ENCODE measurements at places on chromosomes 2 and 18. TPM values are rescaled to one million over a fixed set of nuclear protein-coding genes. Genes with fewer than 3 reads are reported as not detected.
A peak's percentile ranks its signal among the peaks of the same experiment; 100 is the strongest.

GRCh38 chr2:178283341-178283918 is 89.1 kb downstream of the OSBPL6 start:
- DNase-seq, result no peak

DNA sequence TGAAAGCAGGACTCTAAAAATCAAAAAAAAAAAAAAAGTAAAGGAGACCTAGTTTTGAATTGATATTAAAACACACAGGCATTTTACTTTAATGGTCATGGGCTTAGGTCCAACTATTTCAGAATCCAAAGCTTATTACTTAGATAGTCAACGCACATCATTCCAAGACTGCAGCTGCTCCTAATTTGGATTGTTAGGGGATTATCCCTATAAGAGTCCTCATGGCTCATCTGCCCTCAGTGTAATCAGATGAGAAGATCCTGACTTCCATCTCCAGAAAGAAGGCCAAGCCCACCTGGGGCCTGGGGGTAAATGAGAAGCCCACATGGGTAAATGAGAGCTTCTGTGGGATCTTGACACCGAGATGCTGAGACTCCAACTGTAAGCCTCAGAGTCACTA is 424.2 kb downstream of the NRXN1 start:
- peak; percentile 68 for DNase-seq

- DNase-seq, result no peak
Measured at GRCh38 chr2:226427538-226428307, 371.9 kb downstream of the IRS1 start.

- peak; percentile 12 for DNase-seq
Measured at GRCh38 chr2:135055182-135055786, 3.2 kb downstream of the RAB3GAP1 start.

DNA sequence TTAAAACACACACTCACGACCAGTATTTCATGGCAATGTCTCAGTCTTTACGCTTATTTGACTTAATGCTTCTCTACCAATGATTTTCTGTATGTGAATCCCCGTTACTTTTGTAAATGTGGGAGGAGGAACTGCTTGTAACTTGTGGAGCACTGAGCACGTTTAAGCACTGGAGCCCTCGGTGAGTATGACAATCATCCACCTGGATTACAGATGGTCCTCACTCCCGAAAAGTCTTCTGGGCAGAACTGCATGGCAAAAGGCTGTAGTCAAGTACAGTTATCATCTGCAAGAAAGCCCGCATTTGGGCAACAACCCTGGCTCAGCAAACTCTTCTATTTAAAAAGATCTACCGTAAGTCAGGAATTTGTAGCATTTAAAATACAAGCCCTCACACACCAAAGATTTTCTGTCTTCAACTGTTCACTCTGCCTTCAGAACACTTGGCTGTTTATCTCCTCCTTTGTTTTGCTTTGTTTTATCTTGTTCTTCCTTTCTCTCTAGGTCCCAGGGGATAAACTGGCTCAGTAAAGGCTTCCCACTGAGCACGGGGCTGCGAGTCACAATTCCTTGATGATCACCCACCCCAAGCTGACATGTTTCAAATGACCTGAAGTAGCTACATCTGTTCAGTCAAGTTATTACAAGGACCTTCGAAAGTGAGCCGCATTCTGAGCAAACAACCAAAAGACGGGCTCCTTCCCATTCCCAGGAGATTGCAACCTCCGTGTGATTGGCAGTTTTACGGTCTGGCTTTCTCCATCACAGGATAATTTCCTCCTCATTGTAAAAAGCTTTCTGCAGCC is 102.2 kb downstream of the DLGAP1 start:
- DNase-seq, result no peak

GRCh38 chr2:203383038-203383437 is 54.8 kb downstream of the ABI2 start:
- no peak for DNase-seq

- peak; percentile 79 for DNase-seq
Measured at GRCh38 chr2:94986392-94986963, 39.0 kb upstream of the MAL start.

DNA sequence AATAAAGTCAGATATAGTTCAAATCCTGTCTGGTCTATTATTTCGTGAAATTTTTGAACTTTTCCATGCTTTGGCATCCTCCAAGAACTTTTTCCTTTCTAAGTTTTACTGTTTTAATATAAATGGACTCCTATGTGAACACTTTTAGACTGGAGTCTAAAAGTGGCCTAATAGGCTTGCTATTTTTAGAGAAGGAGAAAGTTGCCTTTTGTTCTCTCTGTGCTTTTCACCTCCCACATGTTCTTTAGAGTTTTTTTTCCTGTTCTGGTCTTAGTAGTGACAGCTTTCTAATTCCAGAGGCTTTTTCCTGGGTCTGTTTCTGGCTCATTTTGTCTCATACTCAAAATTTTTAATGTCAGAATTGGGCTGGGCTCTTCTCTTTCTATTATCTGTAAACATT is 72.2 kb downstream of the ADAM23 start:
- DNase-seq, result no peak

DNA sequence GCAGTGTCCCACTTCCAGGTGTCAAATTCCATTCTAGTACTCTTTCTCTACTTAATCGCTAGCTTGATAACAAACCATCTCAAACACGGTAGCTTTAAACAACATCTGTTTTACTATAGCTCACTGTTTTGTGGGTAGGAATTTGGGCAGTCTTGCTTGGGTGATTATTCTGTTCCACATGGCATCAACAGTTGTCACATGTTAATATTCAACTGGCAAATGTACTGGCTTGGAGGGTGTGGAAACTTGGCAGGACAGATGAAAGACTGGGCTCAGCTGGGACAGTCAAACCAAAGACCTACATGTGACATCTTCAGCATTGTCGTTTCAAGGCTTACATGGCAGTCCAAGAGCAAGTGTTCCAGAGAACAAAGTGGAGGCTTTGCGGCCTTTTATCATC is 241.8 kb downstream of the PTH2R start:
- no peak for DNase-seq

GRCh38 chr2:43609290-43609918 is 13.6 kb upstream of the THADA start:
- DNase-seq, result peak; percentile 76

DNA sequence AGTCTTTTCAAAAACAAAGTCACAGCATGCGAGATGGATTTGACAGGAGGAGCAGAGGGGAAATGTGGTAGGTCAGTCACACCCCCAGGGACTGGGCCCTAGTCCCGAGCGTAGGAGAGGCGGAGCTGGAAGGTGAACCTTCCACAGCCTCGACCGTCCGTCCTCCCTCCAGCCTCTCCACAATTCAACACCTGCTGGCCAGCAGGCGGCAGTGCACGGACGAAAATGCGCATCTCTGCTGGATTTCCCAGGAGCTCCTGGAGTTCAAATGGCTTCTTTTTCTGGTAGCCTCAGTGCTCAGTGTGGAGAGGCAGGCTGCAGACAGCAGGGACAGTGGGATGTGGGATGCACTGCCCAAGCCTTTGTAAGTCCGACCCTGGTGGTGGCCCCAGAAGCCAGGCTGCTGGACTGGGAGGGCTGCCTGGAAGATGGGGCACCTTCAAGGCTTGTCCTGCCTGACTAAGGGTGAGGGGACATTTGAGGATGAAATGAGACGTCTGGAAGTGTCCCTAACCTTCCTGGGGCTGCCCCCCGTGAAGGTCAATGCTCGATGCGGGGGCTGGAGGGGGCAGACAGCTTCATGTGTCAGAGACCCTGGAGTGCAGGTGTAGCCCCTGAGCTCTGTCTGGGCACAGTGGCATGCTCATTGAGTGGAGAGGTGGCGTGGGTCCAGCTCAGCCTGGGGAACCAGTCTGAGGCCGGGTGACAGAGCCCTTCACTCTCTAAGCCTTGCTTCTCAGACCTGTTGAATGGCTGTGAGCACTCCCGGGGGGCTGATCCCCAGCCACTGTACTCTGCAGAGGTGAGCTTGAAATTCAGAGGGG is 189.5 kb downstream of the TFCP2L1 start:
- peak; percentile 72 for DNase-seq

GRCh38 chr2:74573747-74574562 is 19.4 kb downstream of the DOK1 start:
- DNase-seq, result peak; percentile 16

GRCh38 chr18:49365346-49365745 is 95.1 kb downstream of the DYM start:
- no peak for DNase-seq

DNA sequence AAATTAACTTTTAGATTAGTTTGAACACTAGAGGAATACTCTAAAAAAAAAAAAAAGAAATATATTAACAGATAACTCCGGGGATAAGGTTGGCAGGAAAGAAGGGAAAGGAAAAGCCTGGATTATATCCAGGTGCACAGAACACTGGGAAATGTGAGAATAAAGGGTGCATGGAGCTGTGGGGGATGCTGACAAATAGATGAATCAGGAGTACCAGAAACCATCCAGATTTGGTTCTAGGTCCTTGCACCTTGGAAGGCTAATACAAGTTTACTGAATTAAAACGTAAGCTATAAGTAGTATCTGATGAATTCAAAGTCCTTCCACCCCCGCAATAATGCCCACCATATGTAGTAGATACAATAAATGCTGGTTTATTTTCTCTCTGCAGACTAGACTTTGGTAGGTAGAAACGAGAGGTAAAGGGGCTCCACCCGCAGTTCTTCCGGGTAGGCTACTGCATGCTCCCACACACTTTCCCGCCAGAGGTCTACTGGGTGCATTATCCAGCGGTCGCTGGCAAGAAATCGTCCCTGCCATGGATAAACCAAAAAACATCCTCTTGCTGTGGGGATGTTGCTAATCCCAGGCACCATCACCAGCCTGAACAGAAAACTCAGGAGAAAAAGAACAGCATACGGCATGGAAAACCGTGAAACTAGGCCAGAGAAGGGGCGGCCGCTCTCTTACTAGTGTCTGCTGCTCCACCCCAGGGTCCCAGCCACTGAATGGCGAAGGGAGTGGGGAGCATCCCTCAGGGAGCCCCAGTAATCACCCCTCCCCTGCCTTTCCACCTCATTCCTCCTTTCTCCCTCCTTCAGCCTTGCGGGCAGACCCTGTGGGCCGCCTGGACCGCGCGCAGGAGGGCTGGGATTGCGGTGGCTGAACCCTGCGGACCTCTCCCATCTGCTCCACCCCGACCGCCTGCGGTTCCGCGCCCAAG is 1.5 kb downstream of the CNRIP1 start:
- DNase-seq, result peak; percentile 41

- no peak for DNase-seq
Measured at GRCh38 chr2:147420517-147420916, 424.3 kb upstream of the ACVR2A start.

DNA sequence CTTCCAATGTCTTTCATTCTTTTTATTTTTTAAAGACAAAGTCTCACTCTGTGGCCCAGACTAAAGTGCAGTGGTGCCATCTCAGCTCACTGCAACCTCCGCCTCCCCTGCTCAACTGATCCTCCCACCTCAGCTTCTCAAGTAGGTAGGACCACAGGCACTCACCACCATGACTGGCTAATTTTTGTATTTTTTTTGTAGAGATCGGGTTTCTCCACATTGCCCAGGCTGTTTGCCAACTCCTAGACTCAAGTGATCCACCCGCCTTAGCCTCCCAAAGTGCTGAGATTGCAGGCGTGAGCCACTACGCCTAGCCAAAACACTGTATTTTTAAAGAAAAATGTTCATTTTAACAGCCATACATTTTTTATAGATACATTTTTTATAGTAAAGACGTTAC is 12.7 kb downstream of the GCKR start:
- peak; percentile 66 for DNase-seq

GRCh38 chr18:42274488-42275137 is 319.6 kb downstream of the PIK3C3 start:
- peak; percentile 34 for DNase-seq

DNA sequence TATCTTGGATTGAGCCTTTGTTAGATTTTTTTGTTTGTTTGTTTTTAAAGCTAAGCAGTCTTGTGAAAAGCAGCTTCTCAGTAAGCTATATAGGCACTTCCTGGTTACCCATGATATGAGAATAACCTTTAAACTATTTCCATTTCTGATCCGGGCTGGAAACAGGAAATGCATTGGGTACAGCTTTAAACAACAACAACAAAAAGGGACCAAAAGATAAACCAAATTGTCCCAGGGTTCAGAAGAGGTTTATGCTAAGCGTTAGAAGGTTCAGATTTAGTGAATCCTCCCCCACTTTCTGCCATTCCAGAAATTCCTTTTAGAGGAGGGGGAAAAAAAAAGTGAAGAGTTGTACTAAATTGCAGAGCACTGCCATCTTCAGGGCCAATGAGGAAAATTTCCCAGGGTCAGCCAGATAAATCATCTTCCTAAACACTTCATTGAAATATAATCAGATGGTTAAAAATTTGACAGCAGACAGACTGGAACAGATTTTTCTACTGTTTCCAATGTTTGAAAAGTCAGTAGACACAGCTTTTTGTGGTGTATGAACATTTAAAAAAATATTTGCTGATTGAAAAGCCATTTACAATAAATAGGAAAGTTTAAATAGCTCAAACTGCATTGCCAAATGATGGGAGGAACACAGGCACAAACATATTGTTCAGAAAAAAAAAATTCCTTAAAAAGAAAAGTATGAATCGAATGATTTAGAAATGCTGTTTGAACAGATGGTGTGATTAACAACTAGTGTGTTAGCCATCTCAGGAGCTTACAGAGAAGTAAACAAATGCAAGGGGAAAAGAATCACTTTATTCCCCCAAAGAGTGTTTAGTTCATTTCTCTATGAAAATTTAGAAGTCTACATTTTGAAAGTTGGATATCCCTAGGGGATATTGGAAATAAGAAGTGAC is 189.9 kb upstream of the TANK start:
- peak; percentile 92 for DNase-seq

- peak; percentile 68 for DNase-seq
Measured at GRCh38 chr2:174748948-174749347, 15.3 kb downstream of the CHRNA1 start.

DNA sequence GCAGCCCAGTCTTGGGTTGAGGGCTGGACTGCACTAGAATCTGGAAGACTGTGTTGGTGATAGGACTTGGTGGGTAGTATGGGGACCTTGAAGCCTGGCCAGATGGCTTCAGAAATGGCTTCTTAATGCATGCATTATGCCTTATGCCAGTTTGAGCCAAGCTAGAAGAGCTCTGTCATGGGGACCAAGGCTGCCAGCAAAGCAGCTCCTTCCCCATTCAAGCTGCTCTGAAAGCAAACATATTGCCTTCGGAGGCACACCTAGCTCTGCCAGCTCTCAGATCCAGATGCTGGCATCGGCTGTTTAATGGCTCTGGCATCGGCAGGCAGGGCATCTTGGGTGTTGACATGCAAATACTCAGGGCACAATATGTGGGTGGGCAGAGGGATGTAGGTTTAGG is 59.0 kb upstream of the IGFBP5 start:
- no peak for DNase-seq

Gene LPIN2
- polyA plus RNA-seq, result 22.3 TPM

Gene TTN
- polyA plus RNA-seq, result 11.2 TPM

Gene CCDC148
- polyA plus RNA-seq, result 0.61 TPM

Gene SCN9A
- 2.6 TPM for polyA plus RNA-seq

Gene RNPEPL1
- 235 TPM for polyA plus RNA-seq

Gene SERPINB10
- polyA plus RNA-seq, result not detected

Gene MOCOS
- polyA plus RNA-seq, result 4.1 TPM

Gene SERPINB2
- 4.3 TPM for polyA plus RNA-seq

Gene ZNF521
- polyA plus RNA-seq, result 1.5 TPM

Gene VWA3B
- 3.5 TPM for polyA plus RNA-seq

Gene CCDC141
- 3.5 TPM for polyA plus RNA-seq

Gene MAPK4
- 10.7 TPM for polyA plus RNA-seq
